ENCODE measurements at places on chromosomes 1 and 21.

DNA sequence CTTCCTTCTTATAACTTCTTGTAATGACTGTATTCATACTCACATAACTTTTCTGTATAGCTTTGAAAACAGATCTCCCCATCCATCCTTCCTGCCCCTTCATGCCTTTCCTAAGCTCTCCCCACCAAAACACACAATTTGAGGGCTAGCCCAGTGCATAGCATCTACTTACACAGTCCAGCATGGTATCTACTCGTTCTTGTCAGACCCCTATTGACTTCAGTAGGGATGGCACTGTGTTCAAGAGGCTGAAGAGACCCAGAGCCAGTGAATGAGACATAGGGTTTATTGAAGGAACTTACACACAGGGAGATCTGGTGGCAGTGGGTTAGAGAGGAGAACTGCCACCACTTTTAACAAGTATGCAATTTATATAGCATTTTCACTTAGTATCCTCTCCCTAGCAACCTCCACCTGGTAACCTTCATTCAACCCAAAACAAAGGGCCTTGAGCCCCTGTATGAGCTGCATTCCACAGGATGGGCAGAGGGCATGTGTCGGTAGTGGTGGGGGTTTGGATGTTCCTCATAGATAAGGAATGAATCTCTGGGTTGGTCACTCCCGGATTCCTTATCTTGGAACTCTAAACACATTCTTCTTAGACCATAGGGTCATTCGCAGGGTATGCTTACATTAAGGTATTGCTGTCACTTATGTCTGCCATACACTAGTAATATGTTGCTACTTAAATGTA, 64.9 kb upstream of the GNG12 start:
- DNase-seq = no peak

GRCh38 chr1:93699503-93700168, 18.0 kb upstream of the BCAR3 start:
- no peak for DNase-seq

GRCh38 chr1:224289396-224289795, 40.6 kb downstream of the NVL start:
- no peak for DNase-seq

- peak; percentile 6 for DNase-seq
Measured at GRCh38 chr21:31658053-31658452, 1.4 kb upstream of the SOD1 start.

DNA sequence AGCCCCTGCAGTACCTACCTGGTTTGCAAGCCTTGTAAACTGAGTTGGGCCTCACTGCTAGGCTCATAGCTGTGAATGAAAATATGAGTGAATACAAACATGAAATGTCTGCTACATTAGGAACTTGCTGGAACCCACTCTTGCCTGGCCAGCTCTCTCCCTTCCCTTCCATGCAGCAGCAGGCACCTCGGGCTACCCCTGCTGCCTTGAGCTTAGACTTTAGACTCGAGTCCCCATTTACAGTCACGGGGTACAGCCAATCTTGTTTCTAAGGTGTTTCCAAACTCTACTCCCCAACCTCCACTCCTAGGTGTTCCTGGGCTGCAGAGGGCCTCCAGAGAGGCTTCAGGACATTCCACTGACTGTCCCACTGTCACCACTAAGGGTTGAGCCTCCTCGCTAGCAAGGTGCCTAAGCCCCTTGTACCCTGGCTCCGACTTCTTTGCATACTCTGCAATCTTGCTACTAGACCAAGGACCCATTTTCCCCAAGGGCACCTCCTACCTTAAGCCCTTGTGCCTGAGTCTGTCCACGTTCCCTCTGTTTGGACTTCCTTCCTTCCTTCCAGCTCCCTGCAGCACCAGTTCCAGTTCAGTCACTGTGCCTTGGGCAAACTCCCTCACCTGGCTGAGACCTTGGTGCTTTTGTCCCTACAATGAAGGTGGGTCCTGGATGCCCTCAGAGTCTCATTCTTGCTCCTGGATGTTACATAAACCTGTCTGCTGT, 36.9 kb downstream of the CDK18 start:
- no peak for DNase-seq

GRCh38 chr21:41375875-41376274, 14.0 kb downstream of the MX2 start:
- DNase-seq = no peak

- DNase-seq = no peak
Measured at GRCh38 chr1:219553934-219554502, 58.9 kb downstream of the ZC3H11B start.

DNA sequence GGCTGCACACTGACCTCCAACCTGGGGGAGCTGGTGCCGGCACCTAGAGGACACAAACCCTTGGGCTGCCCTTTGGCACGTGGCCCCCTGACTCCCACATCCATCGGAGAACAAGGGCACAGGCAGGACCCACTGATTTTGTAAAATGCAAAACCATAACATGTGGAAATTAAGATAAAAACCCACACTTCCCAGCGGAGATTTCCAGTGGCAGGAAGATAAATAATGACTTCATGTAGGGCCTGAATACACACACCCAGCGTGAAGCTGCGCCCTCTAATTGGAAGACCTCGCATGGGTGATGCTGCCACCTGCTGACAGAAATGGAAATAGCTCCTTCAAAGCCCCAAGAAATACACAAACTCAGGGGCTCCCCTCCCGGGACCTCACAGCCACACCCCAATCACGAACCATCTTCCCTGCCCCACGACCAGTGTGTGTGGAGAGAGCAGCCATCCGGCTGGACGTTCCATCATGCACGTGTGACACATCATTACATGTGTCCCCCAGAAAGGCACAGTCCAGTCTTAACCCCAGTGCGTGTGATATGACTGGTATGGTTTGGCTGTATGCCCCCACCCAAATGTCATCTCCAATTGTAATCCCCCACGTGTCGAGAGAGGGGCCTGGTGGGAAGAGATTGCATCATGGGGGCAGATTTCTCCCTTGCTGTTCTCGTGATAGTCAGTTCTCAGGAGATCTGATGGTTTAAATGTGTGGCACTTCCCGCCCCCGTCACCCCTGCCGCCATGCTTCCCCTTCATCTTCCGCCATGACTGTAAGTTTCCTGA, 5.7 kb upstream of the TPRG1L start:
- DNase-seq = peak; percentile 83

GRCh38 chr1:87058343-87058649, 143.9 kb downstream of the HS2ST1 start:
- no peak for DNase-seq

- DNase-seq = no peak
Measured at GRCh38 chr1:117586337-117586736, 19.5 kb upstream of the TENT5C start.

DNA sequence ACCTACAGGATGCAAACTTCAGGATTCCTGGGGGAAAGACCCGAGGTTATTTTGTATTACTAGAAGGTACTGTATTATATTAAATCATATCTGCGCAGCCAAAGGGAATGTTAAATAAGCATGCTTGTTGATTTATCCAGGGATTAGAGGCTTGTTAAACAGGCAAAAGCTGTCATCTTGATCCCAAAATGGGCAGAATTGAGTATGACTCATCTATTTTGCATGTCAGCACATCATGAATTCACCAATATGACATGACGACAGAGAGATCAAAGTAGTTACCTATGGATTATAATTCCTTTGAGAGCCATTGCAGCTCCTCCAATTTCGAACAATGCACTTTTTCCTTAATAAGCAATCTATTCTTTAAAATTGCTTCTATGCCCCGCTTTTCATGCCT, 66.1 kb downstream of the TBX15 start:
- no peak for DNase-seq

Measured in erythroblast (primary cell).